Psoas muscle (tissue), 8 donors: ENCODE measurements at places on chromosomes 1 and 21. TPM values are rescaled to one million over a fixed set of nuclear protein-coding genes. Genes with fewer than 3 reads are reported as not detected.
A peak's percentile ranks its signal among the peaks of the same experiment; 100 is the strongest.

- no peaks in the 10 kb centered on the region for H3K36me3 ChIP-seq
- H3K4me1 ChIP-seq, result no peaks in the 10 kb centered on the region
- no peak for DNase-seq
- H3K27ac ChIP-seq, result no peak overlapping the region
- H3K4me3 ChIP-seq, result no peak overlapping the region
Observed at GRCh38 chr1:104946558-104947210, 1197.0 kb downstream of the AMY1C start.

The HSD3B2 gene
- total RNA-seq, result 5.4 TPM

GRCh38 chr1:172477216-172477615, 33.3 kb upstream of the PIGC start:
- H3K27me3 ChIP-seq, result no peaks in the 10 kb centered on the region
- H3K4me1 ChIP-seq, result no peaks in the 10 kb centered on the region

The S100A9 gene
- 26.4 TPM for total RNA-seq

The RNF223 gene
- total RNA-seq, result not detected

GRCh38 chr1:153678519-153679336, at the start of gene NPR1:
Gene NPR1, plus strand, starts transcription at chr1:153678688. Its CDS starts 421 bp downstream, at chr1:153679109.
- H3K4me1 ChIP-seq, result no peaks in the 10 kb centered on the region
- H3K27me3 ChIP-seq, result peaks cover 9% of the 10 kb centered on the region
- peak within 1 kb of the TSS; percentile 46 for H3K27ac ChIP-seq
- no peaks in the 10 kb centered on the region for H3K36me3 ChIP-seq
- peak within 1 kb of the TSS; percentile 70 for H3K4me3 ChIP-seq

The LCE2B gene
- not detected for total RNA-seq

GRCh38 chr1:27789540-27790041, 16.6 kb downstream of the STX12 start:
- H3K4me1 ChIP-seq, result peaks cover 33% of the 10 kb centered on the region
- H3K27ac ChIP-seq, result peak overlapping the region; percentile 75
- DNase-seq, result peak; percentile 42
- H3K4me3 ChIP-seq, result no peak overlapping the region

The PLA2G2A gene
- 21.9 TPM for total RNA-seq

The SAMD13 gene
- 3.2 TPM for total RNA-seq

GRCh38 chr1:185166106-185166505, 9.1 kb downstream of the SWT1 start:
- DNase-seq, result no peak
- H3K27me3 ChIP-seq, result no peaks in the 10 kb centered on the region
- H3K4me1 ChIP-seq, result no peaks in the 10 kb centered on the region
- peaks cover 79% of the 10 kb centered on the region for H3K36me3 ChIP-seq
- no peak overlapping the region for H3K4me3 ChIP-seq

The STIL gene
- 0.48 TPM for total RNA-seq

The AKT3 gene
- 9.8 TPM for total RNA-seq

GRCh38 chr1:205775015-205775716, at the start of gene RAB29:
Gene RAB29, minus strand, starts transcription at chr1:205775482. Its CDS starts 526 bp downstream, at chr1:205774956.
- peaks cover 13% of the 10 kb centered on the region for H3K36me3 ChIP-seq
- peak within 1 kb of the TSS; percentile 60 for H3K27ac ChIP-seq
- no peaks in the 10 kb centered on the region for H3K27me3 ChIP-seq
- H3K4me1 ChIP-seq, result peaks cover 15% of the 10 kb centered on the region
- DNase-seq, result peak; percentile 80

The CLEC20A gene
- total RNA-seq, result not detected

The OR10J1 gene
- not detected for total RNA-seq

GRCh38 chr1:165581926-165582325, 38.1 kb downstream of the LRRC52 start:
- no peak overlapping the region for H3K4me3 ChIP-seq
- H3K27me3 ChIP-seq, result no peaks in the 10 kb centered on the region
- no peaks in the 10 kb centered on the region for H3K36me3 ChIP-seq
- no peaks in the 10 kb centered on the region for H3K4me1 ChIP-seq
- no peak for DNase-seq
